ENCODE measurements at places on chromosomes 11 and 22.
A peak's percentile ranks its signal among the peaks of the same experiment; 100 is the strongest.

DNA sequence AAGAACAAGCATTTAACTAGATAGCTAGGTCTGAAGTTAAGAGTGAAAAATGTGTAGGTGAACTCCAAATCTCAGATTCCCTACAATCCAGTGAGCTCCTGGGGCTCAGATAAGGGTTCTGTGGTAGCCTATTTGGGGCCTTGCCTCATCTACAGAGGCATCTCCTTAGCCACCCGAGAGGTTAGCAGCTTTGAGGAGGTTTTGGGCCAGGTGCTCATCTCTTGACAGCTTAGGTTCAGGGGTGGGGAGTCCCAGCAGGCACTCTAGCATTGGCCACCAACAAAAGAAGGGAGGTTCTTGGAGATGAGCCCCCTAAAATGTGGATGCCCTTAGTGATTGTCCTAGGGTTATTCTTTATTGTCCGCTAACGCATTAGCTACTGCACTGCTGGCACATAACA is 184.4 kb upstream of the B3GAT1 start:
- DNase-seq = no peak

DNA sequence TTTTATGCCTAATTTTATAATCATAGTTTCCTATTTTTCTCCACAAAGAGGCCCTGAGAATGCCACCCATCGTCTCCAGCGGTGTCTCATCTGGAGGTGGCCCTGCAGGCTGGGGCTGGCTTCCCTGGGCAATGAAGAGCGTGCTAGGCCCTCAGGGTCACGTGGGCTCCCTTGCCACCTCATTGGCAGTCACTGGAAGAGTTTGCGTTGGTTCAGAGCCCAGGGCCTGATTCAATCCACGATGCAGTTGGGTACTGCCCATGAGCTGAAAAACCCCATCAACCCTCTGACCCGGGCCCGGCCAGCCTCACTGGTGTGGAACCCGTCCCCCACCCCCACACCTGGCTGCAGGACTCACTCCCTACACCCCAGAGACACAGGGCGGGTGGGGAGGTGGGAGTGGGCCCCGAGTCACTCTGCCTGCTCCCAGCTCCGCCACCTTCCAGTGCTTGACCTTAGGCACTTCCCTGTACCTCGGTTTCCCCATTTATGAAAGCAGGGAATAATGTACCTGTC is 43.4 kb upstream of the A4GALT start:
- no peak for DNase-seq

- DNase-seq = no peak
These were observed 44.7 kb upstream of the SHISAL1 start for GRCh38 chr22:44357296-44357965.

DNA sequence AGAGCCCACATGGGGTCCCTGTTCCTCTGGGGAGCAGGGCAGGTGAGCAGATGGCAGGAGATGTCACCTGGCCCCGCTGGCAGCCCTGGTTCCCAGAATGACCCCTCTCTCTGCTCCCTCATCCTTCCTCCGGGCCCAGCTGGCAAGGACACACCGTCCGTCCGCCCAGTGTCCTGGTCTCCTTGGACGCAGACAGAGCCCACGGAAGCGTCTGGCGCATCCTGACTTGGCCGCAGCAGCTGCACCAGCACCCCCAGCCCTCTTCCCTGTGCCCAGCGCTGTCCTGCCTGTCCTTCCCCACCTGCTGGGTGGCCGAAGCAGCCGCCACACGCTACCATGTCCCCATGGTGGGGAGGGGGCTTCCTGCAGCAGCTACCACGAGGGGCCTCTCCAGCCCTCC is 9.6 kb upstream of the CABP7 start:
- no peak for DNase-seq

GRCh38 chr11:9397746-9398680 is 13.6 kb downstream of the IPO7 start:
- peak; percentile 17 for DNase-seq

- no peak for DNase-seq
These were observed 8.2 kb downstream of the MTFP1 start for GRCh38 chr22:30433773-30434172.

DNA sequence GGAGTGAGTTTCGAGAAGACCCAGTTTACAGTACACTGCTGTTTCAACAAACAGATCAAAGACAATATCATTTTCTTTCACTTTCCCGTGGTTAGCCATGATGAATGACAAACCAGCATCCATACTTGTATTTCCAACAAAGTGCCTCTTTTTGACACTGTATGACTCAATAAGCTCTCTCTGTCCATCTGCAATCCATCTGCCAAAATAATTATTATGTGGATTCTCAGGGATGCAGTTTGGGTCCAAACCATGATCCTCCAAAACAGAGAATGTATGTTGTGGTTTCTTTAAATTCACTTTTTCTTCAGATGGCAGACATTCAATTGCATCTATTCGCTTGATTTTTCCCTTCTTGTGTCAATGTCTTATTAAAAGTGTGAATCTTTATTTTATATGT is 37.8 kb upstream of the RASD2 start:
- no peak for DNase-seq

GRCh38 chr22:48352086-48352911 is 1475.4 kb downstream of the BRD1 start:
- no peak for DNase-seq

DNA sequence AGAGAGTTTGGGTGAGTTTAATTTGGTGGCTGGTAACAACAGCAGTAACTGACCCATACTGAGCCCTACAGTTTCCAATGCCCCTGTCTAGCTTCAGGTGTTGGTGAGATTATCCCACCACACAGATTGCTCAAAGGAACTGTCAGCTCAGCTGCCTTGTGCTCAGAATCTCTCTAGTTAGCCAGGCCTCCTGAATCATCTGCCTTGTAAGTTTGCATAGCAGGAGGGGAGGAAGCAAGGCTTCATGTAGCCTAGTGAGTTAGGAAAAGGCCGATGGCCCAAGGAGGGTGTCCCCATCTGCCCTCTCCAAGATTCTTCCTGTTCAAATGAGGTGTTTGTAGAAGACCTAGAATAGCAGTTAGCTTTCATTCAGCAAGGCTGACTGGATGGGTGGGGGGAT is 74.3 kb downstream of the MICAL2 start:
- no peak for DNase-seq

GRCh38 chr11:20050551-20051333 is 109.5 kb downstream of the DBX1 start:
- no peak for DNase-seq

DNA sequence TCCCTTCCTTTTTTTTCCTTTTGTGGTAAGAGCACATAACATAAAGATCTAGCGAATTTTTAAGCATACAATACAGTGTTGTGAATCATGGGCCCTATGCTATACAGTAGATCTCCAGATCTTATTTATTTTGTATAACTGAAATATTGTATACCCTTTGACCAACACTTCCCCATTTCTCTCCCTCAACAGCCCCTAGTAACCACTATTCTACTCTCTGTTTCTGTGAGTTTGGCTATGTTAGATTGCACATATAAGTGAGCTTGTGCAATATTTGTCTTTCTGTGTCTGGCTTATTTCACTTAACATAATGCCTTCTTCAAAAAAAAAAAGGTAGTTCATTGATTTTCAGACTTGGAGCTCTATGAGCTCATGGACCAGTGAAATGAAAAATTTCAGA is 180.5 kb downstream of the C11orf91 start:
- DNase-seq = no peak

GRCh38 chr11:109739379-109739778 is 317.4 kb downstream of the C11orf87 start:
- DNase-seq = no peak

GRCh38 chr11:4093519-4094347 is 866 bp upstream of the RRM1 start:
- DNase-seq = no peak

DNA sequence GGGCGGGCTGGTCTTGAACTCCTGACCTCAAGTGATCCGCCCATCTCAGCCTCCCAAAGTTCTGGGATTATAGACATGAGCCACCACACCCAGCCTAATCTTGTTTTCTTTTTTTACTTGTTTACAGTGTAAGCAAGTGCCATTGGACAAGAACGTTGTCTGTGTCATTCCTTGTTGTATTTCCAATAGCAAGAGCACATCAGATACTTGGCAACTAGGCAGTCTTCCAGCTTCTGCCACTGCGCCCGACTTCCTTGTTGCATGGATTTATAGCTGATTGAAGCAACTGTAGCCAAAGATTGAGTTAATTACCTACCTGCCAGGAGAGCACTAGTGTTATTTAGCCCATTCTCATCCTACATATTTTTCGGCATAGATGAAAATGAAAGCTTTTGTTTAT is 3.1 kb upstream of the SGSM3 start:
- no peak for DNase-seq

GRCh38 chr11:126340960-126341606 is 14.4 kb upstream of the ST3GAL4 start:
- no peak for DNase-seq

GRCh38 chr22:29635734-29636357 is 32.4 kb downstream of the NF2 start:
- DNase-seq = peak; percentile 67

DNA sequence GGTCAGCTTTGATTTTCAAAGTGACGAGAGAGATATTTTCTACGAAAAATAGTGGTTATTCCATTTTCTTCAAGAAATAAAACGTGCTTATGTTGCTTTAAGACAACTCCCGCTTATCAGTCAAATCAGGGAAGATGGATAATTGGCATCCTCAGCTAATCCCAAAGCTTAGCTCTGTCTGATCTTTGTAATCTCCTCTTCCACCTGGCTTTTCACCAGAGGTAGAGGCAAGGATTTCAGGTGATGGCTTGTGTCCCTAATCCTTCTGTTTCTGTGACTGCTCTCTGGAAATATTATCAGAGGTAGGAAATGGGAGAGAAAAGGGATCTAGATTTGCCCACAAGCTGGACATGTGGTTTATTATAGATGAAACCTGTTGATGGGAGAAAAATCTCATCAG is 78.9 kb downstream of the DBX1 start:
- DNase-seq = no peak

GRCh38 chr22:34814260-34815025 is 251.5 kb upstream of the ISX start:
- DNase-seq = peak; percentile 92

GRCh38 chr11:114832532-114833125 is 154.3 kb downstream of the NXPE2 start:
- no peak for DNase-seq

DNA sequence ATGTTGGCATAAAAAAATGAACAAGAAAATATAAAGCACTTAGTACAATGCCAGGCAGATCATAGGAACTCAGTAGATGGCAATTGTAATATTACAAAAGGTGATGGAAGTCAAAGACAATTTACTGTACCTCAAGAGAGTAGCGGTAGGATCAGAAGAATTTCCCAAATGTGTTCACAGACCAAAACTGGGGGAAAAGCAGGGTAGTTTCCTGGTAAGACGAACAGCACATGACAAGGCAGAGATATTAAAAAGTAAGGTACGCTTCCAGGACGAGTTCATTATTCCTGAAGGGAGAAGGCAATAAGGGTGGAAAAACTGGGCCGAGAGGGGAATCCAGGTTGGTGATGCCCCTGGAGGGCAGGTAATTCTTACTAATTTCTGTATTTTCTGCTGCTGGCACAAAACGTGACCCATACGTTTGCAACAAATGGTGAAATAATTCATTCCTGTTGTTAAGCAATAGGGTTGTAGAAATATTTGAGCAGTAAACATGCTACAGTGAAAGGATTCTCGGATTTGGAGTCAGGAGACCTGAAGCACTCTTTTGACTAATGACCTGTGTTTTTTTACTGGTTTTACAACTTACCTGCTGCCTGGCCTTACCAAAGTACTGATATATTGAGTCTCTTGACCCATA is 786 bp upstream of the ANKRD42 start:
- no peak for DNase-seq

DNA sequence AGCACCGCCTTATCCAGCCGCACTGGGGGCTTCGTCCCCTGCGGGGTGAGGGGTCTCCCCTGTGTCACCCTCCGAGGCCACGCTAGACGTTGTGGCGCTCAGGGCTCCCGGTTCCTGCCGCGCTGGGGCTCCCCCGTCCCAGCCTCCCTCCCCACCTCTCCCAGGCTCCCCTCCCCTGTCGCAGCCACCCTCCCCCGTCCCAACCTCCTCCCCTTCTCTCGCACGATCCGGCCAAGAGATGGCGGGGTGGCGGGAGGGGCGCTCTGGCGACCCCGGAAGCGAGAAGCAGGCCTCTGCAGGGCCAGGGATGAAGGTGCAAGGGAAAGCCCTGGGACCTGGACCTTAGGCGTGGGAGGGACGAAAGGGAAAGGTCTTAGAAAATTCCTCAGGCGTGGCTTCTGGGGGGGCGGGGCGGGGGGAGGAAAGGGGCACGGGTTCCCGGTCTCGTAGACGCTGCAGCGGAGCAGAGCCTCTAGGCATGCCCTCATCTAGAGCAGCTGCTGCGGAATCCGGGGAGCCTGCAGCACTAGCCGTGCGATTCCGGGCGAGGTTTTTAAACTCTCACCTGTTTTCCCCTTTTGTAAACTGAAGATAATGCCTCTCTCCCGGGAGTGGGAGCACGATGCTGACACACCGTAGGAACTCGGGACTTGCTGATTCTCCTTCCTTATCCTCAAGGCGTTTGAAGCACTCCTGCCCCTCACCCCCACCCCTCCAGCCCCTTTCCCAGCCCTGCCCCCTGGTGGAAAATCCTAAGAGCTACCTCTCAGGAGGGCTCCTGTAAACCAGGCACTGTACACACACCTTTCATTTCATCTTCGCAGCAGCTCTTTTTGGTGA is 14.4 kb downstream of the KCNJ5 start:
- peak; percentile 67 for DNase-seq

DNA sequence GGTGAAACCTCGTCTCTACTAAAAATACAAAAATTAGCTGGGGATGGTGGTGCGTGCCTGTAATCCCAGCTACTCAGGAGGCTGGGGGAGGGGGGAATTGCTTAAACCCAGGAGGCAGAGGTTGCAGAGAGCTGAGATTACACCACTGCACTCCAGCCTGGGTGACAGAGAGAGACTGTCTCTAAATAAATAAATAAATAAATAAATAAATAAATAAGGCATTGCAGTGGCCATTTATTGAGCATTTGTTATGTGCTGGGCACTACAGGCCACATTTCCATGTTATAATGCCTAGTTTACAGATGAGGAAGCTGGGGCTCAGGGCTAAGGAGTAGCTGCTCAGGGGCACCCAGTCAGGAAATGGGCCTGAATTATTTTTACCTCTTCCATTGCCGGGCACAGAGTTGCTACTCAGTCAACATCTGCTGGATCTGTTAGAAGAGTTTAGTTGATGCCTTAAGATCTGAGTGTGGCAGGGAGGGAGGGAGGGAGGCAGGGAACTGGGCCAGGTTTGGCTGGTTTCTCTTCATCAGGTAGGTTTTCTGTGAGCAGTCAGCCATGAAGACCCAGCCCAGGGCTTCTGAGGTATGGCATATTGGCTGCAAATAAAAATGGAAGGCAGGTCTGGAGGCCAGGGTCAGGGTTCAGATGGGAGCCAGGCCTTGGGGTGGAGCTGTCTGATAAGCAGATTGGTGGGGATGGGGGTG is 5.6 kb downstream of the PVALB start:
- DNase-seq = no peak

- DNase-seq = no peak
These were observed 1.9 kb downstream of the TMEM45B start for GRCh38 chr11:129817534-129818051.

DNA sequence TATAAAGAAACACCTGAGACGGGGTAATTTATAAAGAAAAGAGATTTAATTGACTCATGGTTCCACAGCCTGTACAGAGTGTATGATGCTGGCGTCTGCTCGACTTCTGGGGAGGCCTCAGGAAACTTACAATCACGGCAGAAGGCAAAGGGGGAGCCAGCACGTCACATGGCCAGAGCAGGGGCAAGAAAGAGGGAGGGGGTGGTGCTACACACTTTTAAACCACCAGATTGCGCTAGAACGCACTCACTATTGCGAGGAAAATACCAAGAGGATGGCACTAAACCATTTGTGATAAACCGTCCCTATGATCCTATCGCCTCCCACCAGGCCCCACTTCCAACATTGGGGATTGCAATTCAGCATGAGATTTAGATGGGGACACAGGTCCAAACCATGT is 79.7 kb upstream of the CARD18 start:
- DNase-seq = peak; percentile 1

Data from ACHN (cell line).